Hindlimb muscle (tissue), 1 donor: ENCODE measurements at places on chromosomes 4 and X.
A peak's percentile ranks its signal among the peaks of the same experiment; 100 is the strongest.

DNA sequence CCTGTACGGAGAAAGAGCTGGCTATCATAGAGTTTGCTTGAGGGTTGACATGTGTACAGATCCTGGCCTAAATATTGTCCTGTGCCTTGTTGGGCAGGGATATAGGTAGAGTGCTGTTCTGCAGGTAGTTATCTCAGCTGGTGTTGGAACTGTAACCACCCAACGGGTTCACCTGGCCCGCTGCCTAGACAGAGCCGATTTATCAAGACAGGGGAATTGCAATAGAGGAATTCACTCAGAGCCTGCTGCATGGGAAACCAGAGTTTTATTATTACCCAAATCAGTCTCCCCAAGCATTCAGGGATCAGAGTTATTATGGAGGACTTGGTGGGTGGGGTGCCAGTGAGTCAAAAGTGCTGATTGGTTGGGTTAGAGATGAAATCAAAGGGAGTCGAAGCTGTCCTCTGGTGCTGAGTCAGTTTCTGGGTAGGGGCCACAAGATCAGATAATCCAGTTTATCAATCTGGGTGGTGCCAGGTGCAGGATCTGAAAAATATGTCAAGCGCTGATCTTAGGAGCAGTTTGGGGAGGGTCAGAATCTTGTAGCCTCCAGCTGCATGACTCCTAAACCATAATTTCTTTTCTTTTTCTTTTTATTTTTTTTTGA is 42.5 kb upstream of the XIAP start:
- no peak for DNase-seq

- DNase-seq, result no peak
These were observed 32.5 kb upstream of the TLR2 start for GRCh38 chr4:153651587-153651986.

DNA sequence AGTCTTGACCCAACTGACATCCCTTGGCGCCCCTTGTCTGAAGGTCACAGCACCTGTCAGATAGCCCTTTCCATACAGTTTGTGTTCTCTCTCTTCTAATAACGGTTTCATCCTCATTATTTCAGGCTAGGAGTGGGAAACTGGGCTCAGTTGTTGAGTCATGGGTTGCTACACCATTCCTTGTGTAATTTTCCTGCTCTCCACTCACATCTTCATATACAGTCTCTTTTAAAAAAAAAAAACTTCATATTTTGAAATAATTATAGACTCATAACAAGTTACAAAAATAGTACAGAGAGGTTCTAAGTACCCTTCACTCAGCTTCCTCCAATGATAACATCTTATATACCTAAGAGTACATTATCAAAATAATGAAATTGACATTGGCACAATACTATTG is 60.2 kb upstream of the GRPR start:
- DNase-seq, result no peak

DNA sequence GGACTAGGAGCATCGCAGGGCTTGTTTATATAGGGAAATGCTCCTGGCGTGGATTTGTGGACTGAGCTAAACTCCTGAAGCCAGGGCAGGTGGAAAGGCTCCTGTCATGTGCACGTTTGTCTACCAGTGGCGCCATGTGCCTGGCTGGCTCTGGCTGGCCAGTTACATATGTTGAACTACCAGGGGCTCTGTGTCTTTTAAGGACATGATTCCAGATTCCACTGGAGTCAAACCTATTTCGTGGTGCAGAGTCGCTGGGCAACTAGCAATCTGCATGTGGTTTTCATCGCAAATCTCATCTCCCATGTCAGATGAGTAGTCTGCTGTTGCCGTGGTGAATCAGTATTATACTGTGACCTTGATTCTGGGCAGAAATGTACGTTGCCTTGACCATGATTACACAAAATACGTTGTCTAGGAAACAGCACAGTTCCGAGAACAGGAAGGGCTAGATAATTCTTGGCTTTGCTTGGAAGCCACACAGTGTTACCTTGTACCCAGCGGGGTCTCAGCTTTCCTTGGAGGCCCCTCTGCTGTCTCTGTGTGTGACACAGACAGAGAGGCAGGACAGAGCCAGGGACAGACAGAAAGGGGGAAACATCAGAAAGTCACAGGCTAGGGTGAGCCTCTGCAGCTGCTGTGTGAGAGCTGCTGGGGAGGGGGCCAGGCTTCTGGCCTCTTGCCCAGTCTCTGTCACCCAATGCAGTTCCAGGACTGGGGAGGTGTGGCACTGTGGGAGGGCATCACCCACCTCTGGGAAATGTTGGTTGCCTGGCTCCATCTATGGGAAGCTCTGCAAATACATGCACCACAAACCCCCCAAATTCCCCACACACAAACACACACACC is 19.2 kb downstream of the PNMA6E start:
- peak; percentile 70 for DNase-seq

DNA sequence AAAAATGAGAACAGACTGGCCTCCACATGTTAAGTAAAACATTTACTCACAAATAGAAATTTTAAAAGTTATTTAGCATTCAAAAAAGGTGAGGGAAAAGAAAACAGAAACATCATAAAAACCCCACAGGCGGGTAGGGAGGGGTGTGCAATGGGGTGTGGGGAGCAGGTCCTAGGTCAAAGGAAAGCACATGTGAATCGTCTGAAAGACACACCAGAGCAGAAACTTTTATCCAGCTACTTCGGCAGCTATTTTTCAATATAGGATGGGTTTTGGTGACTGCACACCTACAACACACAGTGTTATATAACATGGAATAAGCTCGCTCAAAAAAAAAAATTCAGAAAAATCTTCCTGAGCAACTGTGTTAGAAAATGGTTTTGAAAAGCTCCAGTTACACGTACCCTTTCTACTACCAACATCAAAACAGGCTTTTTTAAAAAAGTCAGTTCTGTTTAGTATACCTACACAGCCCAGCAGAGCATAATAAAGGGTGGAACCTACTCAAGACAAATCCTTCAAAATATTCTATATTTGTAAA is 1.6 kb downstream of the OTUD4 start:
- DNase-seq, result peak; percentile 11

DNA sequence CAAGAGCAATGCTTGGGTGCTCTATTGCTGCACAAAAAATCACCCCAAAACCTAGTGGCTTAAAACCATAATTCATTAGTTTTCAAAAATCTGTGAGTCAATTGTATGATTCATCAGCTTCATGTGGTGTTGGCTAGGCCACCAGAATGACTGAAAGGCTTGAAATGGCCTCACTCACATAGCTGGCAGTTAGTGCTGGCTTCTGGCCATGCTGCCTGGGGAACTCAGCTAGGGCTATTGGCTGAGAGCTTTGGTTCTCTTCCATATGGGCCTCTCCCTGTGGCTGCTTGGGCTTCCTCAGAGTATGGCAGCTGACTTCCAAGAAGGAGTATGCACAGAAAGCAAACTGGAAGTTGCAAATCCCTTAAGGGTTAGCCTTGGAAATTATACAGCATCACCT is 3.1 kb upstream of the MTMR1 start:
- DNase-seq, result no peak

GRCh38 chrX:125175991-125176584 is 143.6 kb upstream of the TEX13C start:
- no peak for DNase-seq

GRCh38 chr4:94626942-94627341 is 130.8 kb upstream of the BMPR1B start:
- DNase-seq, result no peak

- no peak for DNase-seq
These were observed 3.4 kb downstream of the ARSF start for GRCh38 chrX:3044671-3045070.

DNA sequence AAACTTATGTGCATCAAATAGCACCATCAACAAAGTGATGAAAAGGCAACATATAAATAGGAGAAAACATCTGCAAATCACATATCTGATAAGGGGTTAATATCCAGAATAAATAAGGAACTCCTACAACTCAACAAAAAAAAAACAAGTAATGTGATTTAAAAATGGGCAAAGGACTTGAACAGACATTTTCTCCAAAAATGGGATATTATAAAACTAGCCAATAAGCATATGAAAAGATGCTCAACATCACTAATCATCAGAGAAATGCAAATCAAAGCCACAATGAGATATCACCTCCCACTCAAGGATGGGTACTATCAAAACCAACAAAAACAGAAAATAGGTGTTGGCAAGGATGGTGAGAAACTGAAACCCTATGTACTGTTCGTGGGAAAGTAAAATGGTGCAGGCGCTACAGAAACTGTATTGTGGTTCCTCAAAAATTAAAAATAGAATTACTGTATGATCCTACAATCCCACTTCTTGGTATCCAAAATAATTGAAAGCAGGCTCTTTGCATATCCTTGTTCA is 2.4 kb downstream of the DNAJB14 start:
- DNase-seq, result no peak

GRCh38 chr4:99435154-99435553 is at the start of gene ADH7:
ADH7 (minus strand) TSS chr4:99435342; CDS start chr4:99435233, 109 bp downstream.
- DNase-seq, result no peak

DNA sequence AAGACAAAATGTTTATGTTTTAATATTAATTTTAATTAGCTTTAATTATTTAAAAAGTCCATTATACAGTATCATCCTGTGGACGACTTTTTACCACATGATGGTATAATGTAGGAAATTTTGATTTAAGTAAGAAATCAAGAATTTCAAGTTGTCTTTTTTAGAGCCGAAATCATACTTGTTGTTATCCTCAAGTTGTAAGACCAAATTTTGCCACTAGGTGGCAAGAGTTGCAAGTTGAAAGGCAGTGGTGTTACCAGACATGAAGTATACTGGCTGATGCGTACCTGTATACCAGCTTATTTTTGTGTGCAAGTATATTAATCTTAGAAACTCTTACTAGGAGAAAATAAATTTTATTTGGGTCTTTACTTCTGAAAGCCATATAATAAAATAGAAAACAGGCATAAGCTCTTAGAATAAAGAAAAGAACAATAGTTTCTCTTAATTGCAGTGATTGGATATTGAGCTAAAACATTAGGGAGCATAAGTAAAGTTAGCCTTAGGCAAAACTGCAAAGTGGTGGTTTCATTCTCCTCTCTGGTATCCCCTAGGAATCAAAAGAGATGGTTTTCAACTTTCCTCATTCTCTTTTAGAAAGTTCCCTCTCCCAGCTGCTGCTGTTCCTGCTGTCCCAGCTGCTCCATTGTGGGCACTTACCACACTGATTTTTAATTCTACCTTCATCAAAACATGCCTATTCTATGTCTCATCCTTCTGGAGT is 118.0 kb upstream of the WDFY3 start:
- peak; percentile 66 for DNase-seq

GRCh38 chrX:96432647-96433046 is 252.0 kb upstream of the DIAPH2 start:
- DNase-seq, result no peak

DNA sequence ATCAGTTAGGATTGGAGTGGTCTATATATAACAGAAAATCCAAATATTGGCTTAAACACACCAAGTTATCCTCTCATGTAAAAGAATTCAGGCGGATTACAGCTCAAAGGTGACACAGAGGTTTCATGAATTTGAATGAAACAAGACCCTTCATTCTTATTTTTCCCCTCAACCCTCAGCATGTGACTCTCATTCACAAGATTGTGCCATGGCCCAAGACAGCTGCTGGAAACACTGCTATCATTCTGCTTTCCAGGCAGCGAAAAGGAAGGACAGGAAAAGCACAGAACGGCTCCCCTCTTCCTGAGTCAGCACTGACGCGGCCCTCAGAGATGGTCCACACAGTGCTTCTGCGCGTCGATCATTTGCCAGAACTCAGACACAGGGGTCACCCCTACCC is 891.0 kb upstream of the FRG1 start:
- DNase-seq, result no peak

GRCh38 chr4:76535603-76536372 is 100.8 kb downstream of the SHROOM3 start:
- no peak for DNase-seq
